ENCODE measurements at places on chromosomes 3 and 15. TPM values are rescaled to one million over a fixed set of nuclear protein-coding genes. Genes with fewer than 3 reads are reported as not detected.

Gene PPIB
- 754 TPM for total RNA-seq

Gene ROBO1
- total RNA-seq = 25.4 TPM

Gene DUOX1
- 34.3 TPM for total RNA-seq

Gene RBP2
- total RNA-seq = not detected

Gene CEMIP
- 0.85 TPM for total RNA-seq

Gene PAK6
- 13.4 TPM for total RNA-seq

Gene UPK1B
- total RNA-seq = 13.0 TPM

Gene PAQR9
- total RNA-seq = not detected

Gene IL1RAP
- total RNA-seq = 42.4 TPM

Gene SNX33
- total RNA-seq = 24.8 TPM

Gene SIDT1
- under 0.01 TPM for total RNA-seq

Gene PPP1R14D
- not detected for total RNA-seq

Gene ARRDC4
- total RNA-seq = 7.7 TPM

Gene ECE2
- under 0.01 TPM for total RNA-seq

Gene ALS2CL
- 64.6 TPM for total RNA-seq

Gene RNF168
- total RNA-seq = 9.6 TPM

Gene GOLGA8J
- total RNA-seq = not detected

Gene SERPINI2
- not detected for total RNA-seq

Gene HCN4
- not detected for total RNA-seq

Gene FILIP1L
- total RNA-seq = 5.3 TPM

Gene SMARCC1
- total RNA-seq = 30.7 TPM

Gene ALG1L2
- not detected for total RNA-seq

All from tracheal epithelial cell (primary cell).